ENCODE measurements at places on chromosomes 5 and 9.
A peak's percentile ranks its signal among the peaks of the same experiment; 100 is the strongest.

GRCh38 chr9:14180093-14180959, 133.6 kb downstream of the NFIB start:
- DNase-seq: no peak

GRCh38 chr9:105198865-105199264, 45.6 kb upstream of the SLC44A1 start:
- DNase-seq: no peak

GRCh38 chr5:42366051-42366450, 57.2 kb upstream of the GHR start:
- DNase-seq: no peak

- no peak for DNase-seq
Measured at GRCh38 chr5:133652951-133653759, 40.8 kb upstream of the FSTL4 start.

DNA sequence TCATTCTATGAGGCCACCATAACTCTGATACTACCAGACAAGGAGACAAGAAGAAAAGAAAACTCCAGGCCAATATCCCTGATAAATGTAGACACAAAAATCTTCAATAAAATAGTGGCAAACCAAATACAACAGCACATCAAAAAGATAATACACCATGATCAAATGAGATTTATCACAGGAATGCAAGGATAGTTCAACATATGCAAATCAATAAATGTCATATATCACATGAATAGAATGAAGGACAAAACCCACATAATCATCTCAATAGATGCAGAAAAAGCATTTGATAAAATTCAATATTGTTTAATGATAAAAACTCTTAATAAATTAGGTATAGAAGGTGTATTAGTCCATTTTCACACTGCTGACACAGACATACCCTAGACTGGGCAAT, 139.9 kb downstream of the ADAMTS6 start:
- DNase-seq: no peak

GRCh38 chr5:154818471-154819116, 31.8 kb downstream of the FAXDC2 start:
- no peak for DNase-seq

GRCh38 chr5:103497781-103498180, 64.8 kb downstream of the NUDT12 start:
- no peak for DNase-seq

DNA sequence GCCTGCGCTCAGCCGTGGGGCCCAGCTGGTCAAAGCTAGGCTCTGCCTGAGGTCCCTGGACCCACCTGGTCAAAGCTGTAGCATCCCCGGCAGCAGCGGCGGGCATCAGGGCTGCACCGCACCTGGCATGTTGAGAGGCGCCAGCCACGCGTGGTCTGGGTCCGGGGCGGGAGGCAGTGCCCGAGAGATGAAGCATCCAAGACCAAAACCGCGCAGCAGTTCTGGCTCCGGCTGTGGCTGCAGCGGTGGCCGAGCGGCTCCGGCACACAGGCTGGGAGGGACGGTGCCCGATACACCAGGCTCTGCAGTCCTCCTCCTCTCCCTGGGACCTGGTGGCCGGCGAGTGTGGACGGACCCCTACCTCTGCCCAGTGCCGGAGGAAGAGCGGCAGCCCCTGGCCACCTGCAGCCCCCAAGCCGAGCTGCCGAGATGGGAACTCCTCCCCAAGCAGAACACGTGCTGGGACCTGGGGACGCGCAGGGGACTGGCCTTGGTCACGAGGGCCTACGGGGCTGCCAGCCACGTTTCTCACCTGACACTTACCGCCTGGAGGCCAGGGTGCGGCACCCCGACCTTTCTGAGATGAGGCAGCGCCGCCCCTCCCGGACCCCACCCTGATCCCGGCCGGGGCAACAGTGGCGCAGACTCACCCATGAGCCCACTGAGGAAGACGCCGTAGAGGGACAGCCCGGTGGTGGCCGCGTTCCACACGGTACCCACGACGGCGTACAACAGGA, 33.0 kb downstream of the SLC9A3 start:
- DNase-seq: no peak

- DNase-seq: no peak
Measured at GRCh38 chr9:89592213-89592815, 12.5 kb upstream of the GADD45G start.

GRCh38 chr5:170590566-170590965, 86.7 kb downstream of the KCNIP1 start:
- no peak for DNase-seq

GRCh38 chr9:4435197-4435596, 55.1 kb upstream of the SLC1A1 start:
- DNase-seq: no peak

GRCh38 chr5:116421080-116421629, 153.5 kb downstream of the SEMA6A start:
- no peak for DNase-seq

DNA sequence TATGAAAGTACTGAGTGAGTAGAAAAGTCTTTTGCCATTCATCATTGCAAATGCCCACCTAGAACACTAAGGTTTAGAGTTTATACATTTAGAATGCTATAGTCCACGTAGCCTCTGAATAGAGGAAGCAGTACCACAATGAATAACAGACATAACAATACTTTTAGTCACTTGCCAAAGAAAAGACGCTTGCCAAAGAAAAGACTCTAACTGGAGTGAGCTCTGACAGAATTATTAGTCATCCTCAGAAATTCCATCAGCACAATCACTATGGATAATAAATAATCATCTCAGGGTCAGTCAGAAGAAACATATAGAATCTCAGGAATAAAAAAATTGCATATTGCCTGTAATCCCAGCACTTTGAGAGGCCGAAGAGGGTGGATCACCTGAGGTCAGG, 168.5 kb upstream of the TARS1 start:
- DNase-seq: no peak

DNA sequence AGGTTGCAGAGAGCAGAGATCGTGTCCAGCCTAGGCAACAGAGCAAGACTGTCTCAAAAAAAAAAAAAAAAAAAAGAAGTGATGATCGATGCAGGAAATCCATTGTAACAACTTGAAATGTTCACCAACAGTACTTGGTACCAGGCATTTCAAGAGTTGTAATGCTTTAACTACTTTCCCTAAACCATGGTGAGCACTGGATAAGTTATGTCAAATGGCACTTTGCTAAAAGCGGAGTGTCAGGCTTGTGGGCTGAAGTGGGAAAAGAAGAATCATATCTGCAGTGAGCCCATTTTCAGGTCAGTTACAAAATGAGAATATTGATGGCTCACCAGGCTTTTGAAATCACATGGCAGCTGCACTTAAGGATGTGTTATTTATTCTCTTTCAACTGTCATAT, 202.2 kb downstream of the RFK start:
- DNase-seq: no peak

GRCh38 chr9:806285-807156, 35.0 kb upstream of the DMRT1 start:
- peak; percentile 51 for DNase-seq

- DNase-seq: no peak
Measured at GRCh38 chr9:69078581-69078980, 43.0 kb downstream of the FXN start.

GRCh38 chr5:149671544-149671943, 58.6 kb upstream of the PPARGC1B start:
- no peak for DNase-seq

- DNase-seq: no peak
Measured at GRCh38 chr9:89383721-89384300, 65.5 kb downstream of the SECISBP2 start.

- DNase-seq: no peak
Measured at GRCh38 chr5:149037817-149038216, 25.0 kb downstream of the SH3TC2 start.

DNA sequence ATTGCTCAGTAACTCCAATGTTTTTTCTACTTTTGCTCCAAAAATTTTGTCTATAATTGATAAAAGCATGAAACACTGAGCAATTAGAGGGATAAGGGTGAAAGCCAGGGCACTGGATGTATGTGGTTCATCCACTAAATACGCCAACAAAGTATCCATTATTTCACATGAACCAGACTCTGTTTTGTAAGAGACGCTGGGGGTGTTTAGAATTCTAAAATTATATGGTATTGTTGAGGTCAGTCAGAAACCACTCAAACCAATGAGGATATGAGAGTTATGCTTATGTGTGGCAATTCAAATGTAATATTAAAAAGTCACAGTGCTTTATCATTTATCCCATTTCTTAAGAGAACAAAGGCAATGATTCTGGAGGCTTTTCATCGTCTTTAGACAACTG, 220.2 kb downstream of the EFNA5 start:
- DNase-seq: no peak

DNA sequence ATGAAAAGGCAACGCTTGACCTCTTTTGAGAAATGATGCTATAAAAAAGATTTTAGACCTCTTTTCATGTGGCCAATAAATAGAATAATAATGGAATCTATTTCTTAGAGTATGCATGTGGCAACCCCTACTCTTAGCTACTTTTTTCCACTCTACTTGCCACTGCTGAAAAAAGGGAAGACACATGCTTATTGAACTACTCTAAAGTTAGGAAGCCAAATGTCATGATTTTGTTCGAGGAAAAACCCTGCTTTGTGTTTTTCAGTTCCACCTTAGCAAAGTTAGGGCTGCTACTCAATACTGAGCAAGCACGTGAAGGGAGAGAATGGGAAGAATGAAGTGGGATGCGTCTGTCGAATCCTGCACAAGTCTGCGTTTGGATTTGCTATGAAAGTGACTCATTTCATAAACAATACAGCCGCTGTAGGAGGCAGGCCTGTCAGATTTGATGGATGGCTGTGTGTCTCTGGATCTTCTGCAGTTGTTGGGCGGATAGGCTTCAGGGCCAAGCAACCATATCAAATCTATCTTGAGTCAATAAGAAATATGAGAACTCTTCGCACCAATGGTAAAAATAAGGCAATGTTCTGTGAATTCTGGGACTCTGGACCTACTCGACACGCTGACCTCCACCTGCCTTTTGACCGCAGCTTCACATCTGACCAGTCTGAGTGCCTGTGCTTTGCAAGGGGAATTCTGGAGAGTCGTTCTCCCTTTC, 333.6 kb downstream of the PIK3R1 start:
- no peak for DNase-seq

DNA sequence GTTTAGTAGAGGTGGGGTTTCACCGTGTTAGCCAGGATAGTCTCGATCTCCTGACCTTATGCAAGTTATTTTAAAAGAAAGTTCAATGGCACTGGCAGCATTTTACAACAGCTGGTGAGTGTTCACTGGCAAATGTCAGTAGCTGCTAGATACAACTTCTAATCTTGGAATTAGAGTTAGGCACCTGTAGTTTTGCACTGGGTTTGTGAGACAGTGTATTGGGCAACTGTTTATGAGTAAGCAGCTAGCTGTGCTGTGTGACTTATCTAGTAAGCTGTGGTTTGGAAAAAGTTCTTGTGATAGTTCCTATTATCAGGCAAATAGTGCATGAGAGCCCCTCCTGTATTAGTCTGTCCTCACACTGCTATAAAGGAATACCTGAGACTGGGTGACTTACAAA, 61.5 kb downstream of the UBE2QL1 start:
- no peak for DNase-seq

GRCh38 chr5:60060389-60060788, 166.9 kb upstream of the PDE4D start:
- DNase-seq: no peak

- DNase-seq: no peak
Measured at GRCh38 chr5:167769846-167770413, 521.5 kb upstream of the WWC1 start.

GRCh38 chr5:66982470-66982869, 214.1 kb downstream of the CD180 start:
- no peak for DNase-seq

- DNase-seq: peak; percentile 40
Measured at GRCh38 chr9:89668216-89668865, 63.5 kb downstream of the GADD45G start.

DNA sequence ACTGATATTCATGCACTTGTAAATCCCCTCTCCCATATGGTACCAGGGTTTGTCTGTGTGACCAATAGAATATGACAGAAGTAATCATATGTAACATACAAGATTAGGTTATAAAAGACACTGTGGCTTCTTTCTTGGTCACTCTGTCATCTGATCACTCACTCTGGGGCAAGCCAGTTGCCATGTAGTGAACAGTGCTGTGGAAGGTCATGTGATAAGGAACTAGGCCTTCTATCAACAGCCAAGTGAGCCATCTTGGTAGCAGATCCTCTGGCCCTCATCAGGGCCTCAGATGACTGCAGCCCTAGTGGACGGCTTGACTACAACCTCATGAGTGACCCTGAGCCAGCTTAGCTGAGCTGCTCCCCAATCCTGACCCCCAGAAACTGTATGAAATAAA, 30.0 kb upstream of the MATR3 start:
- no peak for DNase-seq

DNA sequence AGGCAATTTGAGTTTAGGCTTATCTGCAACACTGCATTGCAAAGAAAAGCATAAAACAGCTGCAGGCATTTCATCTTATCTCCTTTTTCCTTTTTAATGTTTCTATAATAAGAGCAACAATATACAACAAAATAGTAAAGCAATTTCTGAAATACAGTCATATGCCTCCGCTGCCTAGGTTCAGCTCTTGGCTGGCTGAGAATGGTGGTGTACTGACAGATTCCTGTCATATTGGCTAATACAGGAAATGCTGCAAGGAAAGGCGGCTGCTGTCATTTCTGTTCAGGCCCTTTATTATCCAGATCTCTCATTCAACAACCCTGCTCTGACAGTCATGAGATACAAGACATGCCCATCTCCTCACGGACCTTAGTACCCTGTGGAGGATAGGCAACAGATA, 677.0 kb downstream of the TAF11L14 start:
- DNase-seq: no peak

- DNase-seq: no peak
Measured at GRCh38 chr9:113614843-113615648, 151.5 kb downstream of the RGS3 start.

DNA sequence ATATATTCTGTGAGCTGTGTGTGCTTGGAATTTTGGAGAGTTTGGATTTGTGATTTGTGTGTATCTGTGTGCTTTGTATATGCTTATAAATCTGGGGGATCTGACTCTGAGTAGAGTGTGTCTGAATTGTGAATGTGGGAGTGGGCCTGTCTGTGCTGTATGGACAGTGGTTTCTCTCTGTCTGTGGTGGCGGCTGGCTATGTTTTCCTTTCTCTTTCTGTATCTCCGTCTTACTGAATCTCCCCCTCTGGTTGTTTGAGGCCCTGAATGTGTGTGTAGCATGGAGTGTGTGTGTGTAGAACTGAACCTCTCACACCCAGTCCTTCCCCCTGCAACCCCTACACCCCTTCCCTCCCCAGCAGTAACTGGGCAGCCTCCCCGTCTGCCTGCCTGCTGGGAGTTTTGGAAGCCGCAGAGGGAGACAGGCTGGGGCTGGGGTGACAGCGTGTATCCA, 4.7 kb downstream of the CXXC5 start:
- no peak for DNase-seq

- no peak for DNase-seq
Measured at GRCh38 chr9:129141066-129142041, 30.1 kb downstream of the PTPA start.

DNA sequence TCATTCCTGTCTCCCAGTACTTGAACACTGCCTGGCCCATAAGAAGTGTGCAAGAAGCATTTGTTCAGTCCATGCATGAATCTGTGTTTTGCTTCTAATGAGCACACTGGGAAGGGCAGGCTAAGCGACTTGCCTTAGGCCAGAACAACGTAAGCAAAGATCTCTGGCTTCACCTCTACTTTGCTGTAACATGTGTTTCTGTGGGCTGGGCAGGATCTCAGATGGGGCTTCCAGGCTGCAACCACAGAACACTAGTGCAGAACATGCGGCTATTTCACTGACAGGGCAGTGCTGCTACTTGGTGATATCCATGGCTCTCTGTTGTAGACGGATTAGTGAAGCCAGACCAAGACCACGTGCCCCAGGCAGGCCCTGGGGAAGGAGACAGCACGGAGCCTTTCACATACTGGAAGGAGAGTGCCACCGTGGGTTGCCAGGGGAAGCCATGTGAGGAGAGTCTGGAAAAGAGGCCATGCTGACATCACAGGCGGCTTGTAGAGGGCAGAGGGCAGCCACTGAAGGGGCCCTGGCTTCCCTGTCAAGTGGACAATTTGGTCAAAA, 9.9 kb downstream of the DIRAS2 start:
- no peak for DNase-seq

Data from natural killer cell (primary cell).